ENCODE measurements at places on chromosomes 5 and 9.

- DNase-seq = no peak
Measured at GRCh38 chr5:136053336-136054141, 24.8 kb downstream of the TGFBI start.

DNA sequence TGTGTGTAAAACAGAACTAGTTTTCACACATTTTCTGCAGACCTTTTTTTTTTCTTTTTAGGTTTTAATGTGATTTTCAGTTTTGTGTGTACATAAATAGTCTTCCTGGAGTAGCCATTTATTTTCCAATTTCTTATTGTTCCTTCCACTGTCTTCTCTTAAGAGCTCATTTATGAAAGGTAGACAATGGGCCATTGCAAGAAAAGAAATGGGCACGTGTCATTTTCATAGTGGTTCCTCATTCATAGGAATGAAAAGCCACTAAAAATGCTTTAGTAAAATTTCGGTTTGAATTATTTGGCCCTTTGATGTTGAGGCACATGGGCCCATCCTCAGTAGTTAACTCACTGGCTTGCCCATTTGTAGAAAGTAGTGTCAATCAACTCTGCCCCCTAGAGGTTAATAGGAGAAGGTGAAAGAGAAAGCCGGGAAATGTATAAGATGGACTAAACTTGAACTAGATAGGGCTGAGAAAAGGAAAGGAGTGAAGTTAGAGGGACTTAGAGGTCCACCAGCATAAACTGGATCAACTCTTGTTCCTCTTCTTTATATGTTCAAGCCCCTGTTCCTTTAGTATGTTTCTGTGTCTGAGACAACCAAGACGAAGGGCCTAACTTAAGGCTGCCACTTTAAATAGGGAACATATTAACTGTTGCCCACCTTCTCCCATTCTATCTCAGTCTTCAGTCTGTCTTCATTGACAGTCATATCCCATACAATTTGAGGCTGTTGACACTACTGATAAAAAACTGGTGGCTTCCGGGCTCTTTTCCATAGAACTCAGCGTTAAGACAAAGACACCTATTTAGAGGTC lies 72.6 kb downstream of the SMARCA2 start:
- DNase-seq = peak; percentile 31

DNA sequence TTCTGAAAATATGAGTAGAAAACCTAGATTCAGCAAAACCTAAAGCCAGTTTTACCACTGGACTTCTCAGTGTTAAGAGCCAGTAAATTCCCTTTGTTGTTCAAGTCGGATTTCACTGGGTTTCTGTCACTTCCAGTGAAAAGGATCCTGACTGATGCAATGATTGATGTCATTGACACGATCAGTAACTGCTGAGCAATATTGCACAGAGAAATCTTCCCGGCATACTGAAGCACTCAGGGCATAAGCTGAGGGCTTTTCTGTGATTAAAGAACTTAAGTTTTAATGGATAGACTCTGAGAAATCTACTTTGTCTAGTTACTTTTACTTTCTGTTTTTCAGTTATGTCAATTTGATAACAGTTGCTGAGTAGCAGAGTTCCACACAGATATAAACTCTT lies 61.9 kb downstream of the DENND1A start:
- DNase-seq = no peak

- no peak for DNase-seq
Measured at GRCh38 chr5:135738564-135738875, 95.9 kb upstream of the SLC25A48 start.

- DNase-seq = no peak
Measured at GRCh38 chr9:3826178-3826577, 300.4 kb upstream of the RFX3 start.
